ENCODE measurements at places on chromosomes 16 and 17.

DNA sequence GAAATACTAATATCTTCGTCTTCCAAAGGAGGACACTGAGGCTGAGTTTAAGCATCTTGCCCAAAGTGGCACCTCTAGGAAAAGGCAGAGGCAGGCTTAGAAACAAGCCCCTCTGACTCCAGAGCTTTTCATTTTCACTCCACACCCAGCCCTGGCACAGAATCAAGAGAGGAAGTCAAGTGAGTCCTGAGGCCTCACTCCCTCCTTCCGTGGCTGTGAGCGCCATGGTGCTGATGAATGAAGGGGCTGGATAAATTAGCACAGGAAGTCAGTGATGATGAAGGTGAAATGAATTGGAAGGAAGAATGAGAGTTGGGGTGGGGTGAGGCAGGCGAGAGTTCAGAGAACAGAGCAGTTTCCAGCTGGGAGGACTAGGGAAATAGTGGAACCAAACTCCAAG lies 179.3 kb downstream of the TMEM132E start:
- DNase-seq, result no peak

- DNase-seq, result no peak
These were observed 3.1 kb upstream of the ZNF469 start for GRCh38 chr16:88379694-88380040.

GRCh38 chr17:55284001-55284884 lies 19.5 kb downstream of the HLF start:
- DNase-seq, result no peak

- no peak for DNase-seq
These were observed 22.9 kb downstream of the MMD start for GRCh38 chr17:55398689-55399088.

DNA sequence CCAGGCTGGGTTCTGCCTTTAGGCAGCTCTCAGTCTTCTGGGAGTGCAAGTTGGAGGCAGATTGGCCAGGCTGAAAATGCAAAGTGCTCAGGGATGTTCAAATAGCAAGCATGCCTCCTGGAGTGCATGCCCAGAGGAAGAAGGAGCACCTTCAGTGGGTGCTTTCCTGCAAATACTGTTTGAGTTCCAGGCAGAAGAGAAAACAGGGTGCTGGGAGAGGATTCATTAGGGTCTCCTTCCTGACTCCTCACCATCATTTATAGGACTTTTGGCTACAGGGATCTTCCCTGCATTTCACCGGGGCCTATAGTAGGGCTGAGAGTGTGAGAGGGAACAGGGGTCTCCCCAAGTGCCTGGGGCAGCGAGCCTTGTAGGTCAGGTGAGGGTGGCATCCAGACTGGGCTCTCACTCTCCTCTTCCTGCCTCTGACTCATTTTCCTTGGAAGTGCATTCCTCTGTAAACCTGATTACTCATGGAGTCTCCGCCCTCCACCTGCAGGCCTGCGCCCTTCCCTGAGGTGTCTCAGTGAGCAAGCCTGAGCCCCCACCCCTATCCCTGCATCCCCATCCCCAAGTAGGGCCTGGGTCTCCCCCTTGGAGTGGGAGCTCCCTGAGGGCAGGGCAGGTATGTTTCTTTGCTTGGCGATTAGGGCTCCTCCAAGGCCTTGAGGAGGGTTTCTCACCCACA lies 17.1 kb upstream of the TNS4 start:
- DNase-seq, result no peak

DNA sequence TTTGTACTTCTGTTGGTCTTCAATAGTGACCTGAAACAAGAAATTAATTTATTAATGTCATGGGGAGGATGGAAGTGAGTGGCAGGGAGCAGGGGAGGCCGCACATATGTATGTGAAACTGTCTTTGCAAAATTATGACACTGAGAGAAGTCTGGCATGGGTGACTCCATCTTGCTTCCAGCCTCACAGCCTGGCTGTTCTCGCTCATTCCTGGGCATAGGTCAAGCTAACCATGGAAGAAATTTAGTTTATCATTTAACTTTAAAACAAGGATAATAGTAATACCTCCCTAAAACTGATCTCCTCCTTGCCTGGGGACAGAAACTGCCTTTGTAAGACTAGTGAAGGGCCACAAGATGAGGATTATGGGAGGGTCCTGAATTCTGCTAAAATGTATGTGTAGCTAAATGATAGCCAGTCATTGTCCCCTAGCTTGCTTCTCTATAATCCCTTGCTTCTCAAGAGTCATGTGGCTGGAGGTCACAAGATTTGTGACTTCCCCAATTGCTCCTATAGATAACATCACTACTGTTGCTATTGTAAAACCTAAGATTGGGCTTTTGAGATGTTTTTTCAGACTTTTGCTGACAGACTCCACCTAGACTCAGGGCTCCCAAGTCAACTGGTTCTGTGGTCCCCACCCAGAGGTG lies 126.0 kb downstream of the HS3ST3A1 start:
- no peak for DNase-seq

- DNase-seq, result no peak
These were observed 1576.8 kb upstream of the GOT2 start for GRCh38 chr16:60310846-60311445.

All from posterior cingulate gyrus (tissue), 11 donors.